ENCODE measurements at places on chromosomes 7 and 10. TPM values are rescaled to one million over a fixed set of nuclear protein-coding genes. Genes with fewer than 3 reads are reported as not detected.

Gene TEX47
- not detected for total RNA-seq

Gene CDK13
- 43.1 TPM for total RNA-seq

Gene NEBL
- total RNA-seq = under 0.01 TPM

Gene CLEC2L
- total RNA-seq = not detected

Gene SFMBT2
- 0.20 TPM for total RNA-seq

Gene ANKRD2
- total RNA-seq = not detected

DNA sequence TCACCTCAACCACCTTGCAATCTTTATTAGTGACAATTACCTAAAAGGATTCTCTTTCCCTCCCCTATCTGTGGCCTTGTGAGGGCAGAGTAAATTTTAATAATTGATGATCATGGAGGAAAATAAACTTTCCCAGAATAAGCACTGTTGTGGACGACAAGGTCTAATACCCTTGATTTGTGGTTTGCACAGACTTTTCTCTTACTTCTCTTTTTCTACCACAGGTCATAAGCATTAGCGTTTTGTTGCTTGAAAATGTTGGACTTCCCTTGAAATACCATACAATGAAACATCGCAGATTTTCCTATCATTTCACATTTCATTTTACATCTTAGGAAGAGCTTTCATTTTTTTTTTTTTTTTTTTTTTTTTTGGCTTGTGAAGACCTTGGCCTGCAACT is 188.1 kb upstream of the TMEM72 start:
- no peak for DNase-seq

DNA sequence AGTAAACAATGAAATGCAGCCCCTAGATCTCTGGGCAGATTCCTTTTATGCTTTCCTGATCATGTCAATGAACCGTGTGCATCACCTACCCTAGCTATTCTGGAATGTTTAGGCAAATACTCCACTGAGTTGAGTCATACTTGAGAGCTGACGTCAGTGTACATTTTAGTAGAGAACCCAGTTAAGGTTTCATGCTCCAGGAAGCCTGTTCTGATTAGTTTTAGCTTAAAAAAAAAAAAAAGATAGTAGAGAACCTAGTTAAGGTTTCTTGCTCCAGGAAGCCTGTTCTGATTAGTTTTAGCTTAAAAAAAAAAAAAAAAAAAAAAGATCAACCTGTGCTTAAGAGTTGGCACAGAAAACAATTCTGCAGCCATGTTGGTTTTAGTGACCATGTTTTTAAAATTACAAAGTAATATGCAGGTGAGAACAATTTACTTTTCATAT is 3.7 kb upstream of the MCU start:
- DNase-seq = peak; percentile 58

DNA sequence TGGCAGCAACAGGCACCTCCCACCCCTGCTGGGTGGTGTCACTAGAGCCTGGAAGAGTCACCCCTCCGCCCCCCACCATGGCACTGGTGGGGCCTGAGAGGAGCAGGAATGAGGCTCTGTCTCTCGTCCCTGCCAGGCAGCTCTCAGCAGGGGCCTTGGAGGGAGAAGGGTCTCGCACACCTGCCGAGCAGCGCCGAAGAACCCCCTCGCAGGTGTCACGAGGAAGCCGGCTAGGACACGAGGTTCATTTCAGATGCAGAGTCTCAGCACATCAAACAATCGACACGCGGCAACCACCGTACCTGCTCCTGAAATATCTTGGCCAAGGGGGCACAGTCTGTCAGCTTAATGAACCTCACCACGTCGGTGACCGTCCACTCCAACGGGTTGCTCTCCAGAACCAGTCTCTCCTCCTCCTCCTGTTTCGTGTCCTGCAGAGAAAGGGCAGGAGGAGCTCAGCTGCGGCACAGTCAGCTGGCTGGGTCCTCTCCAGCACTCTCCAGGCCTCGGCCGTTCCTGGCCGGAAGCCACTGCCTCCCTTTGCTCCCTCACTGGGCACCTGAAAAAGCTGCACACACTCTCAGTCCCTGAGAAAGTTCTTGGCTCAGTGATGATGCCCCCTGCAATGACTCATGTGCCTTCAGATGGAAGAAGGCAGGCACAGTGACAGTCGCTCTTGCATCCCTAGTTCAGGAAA is 240.1 kb downstream of the SFMBT2 start:
- no peak for DNase-seq

DNA sequence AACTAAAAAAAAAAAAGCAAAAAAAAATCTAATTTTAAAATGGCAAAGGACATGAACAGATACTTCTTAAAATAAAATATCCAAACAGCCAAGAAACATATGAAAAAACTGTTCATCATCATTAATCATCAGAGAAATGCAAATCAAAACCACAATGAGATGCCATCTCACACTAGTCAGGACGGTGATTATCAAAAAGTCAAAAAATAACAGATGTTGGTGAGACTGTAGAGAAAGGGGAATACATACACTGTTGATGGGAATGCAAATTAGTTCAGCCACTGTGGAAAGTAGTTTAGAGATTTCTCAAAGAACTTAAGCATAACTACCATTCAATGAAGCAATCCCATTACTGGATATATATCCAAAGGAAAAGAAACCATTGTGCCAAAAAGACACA is 30.2 kb downstream of the COBL start:
- peak; percentile 23 for DNase-seq

GRCh38 chr7:113013761-113014449 is 72.7 kb downstream of the GPR85 start:
- peak; percentile 10 for DNase-seq

DNA sequence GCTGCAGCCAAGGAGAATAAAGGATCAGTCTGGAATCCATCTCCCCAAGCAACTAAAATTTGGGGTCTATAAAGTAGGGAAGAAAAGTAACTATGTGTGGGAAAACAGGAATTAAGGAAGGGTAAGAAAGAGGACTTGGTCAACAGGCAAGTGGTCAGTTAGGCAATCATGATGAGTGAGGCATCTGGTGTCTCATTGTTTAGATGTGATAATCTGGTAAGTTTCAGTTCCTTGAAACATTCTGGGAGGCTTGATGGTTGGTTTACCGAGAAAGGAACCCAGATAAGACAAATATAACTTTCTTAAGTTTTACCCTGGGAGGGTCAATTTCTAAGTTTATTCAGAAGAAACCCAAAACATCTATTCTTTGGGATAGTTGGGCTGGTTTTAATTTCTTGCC is 22.3 kb downstream of the HYAL4 start:
- no peak for DNase-seq

DNA sequence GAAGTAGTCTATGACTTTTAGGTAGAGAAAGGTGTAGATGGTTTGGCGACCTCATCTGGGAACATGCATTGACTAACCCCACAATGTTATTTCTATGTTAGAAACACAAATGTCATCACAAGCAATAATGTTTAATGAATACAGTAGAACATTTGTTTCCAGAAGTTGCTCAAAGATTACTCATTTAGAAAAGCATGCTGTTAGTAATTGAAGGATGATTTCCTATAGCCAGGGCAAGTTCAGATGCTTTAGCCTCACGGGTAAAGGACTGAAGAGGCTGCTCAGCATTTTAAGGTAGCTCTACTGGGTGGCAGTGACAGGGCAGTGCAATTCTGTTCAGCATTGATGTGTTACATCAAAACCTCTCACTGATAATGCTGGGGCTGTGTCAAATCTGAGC is 199.3 kb upstream of the FZD1 start:
- no peak for DNase-seq

- no peak for DNase-seq
These were observed 31.6 kb downstream of the GRB10 start for GRCh38 chr7:50751146-50751545.

DNA sequence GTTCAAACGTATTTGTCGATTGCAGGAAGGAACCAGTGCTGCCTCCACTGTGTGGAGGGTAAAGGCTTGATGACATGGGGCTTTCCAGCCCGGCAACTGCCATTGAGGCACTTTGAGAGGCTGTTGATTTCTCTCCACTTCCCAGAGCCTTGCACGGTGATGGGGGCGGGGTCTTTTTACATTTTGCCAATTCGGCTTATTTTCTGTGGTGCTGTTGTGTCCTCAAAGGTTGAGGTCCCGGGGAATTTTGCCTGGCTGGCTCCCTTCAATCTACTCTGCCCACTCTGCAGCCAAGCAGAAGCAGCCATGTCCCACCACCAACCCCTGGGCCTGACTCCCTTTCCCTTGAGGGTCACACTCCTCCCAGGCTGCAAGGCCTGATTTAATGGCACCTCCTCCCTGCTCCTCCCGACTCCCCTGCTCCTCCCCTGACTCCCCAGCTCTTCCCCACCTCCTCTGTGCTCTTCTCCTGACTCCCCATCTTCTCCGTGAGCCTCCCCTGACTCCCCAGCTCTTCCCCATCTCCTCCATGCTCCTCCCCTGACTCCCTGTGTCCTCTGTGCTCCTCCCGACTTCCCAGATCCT is 39.0 kb downstream of the OAT start:
- DNase-seq = no peak

DNA sequence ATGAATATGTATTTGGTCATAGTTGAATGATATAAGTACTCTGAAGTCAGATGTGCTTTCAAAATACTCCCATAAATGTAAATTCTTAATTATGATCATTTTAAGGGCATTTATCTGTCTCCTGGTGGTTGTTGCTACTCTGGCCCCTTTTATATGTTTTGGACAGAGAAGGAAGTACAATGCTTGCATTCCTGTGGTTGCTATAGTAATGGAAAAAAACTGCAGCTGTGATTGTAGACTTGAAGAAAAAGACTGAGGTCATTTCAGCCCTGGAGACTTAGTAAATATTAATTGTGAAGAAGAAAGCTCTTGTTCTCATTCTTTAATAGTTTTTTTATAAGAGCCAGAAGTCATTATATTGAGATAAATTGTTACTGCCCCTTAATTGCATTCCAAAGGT is 70.2 kb upstream of the FERD3L start:
- peak; percentile 34 for DNase-seq

- no peak for DNase-seq
These were observed 29.4 kb downstream of the CCDC3 start for GRCh38 chr10:12972146-12972545.

DNA sequence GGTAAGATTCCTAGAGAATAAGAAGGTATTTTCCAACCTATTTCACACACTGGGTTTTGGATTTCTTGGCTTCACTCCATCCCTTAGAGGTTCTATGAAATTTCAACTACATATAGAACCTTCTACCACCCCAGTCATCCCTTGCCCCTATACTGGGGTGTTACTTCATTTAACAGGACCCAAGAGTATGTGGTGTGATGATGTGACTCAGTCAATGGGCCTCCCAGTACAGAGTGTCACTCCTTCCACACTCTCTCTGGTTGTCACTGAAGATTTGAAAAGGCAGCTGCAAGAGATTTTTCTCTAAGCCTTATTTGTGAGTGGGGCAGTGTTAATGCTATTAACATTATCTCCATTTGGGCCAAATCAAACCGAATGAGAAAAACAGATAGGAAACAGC is 33.5 kb downstream of the FGFBP3 start:
- no peak for DNase-seq

GRCh38 chr10:87095236-87095945 is 385 bp downstream of the SHLD2 start:
- DNase-seq = peak; percentile 89

DNA sequence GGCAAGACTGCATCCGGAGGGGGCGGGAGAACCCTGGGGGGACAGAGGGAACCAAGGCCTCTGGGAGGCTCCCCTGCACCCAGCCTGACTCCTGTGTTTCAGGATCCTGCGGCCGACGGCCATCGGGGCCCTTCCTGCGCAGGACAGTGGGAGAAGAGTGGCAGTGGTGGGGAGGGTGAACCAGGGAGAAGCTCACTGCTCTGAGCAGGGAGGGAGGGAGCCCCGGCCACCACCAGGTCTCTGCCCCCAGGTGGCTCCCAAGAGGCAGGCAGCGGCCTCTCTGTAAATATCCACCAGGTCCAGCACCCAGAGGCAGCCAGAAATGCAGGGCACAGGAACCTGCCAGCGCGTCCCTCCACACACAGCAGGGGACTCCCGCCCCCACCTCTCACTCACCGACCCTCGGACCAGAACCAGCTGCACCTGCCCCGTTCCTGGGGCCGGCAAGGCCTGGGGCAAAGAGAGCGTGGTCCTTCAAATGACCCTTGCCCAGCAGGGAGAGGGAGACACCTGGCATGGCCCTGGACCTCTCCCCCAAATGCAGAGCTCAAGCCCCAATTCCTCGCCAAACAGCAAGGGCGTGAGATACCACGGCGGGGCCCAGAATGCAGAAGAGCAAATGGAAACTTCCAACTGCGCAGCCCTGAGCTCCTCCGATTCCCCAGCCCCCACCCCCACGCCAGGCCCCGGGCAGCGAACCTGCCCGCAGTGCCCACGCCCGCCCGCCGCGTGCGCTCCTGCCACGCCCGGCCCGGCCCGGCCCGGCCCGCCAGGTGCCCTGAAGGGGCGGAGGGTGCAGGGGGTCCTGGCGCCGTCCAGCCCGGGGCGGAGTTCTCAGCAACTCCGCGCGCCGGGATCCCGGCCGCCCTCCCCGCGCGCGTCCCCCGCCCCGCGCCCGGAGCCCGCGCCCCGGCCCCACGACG is 805 bp downstream of the RASGEF1A start:
- no peak for DNase-seq

DNA sequence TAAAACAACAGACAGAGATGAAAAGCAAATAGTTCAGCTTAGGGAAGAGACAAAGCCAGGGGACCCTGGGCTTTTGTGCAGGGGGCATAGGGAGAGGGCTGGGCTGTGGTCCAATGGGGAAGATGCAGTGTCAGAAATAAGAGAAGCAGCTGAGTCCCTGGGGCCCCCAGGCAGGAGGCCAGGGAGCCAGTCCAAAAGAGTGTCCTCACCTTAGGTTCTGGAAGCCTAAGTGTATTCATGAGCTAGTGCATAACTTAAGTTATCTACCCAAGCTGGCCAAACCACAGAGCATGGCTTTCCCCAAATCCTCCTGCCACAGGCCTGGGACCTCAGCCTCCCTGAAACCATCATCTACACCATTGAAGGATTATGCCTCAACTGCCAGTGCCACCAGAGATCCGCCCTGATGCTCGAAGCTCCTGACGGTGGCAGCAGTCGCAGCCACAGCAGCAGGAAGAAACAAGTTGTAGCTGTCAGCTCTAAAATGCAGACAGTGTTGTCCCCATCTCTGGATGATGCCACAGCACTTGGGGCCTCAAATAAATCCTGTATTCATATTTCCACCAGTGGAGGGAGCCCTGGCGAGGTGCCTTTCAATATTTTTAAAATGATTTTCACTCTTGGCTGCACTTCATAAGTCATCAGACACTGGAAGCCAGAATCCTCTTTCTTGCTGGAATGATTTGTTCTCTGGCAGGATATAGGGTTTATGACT is 574.6 kb downstream of the GRID1 start:
- DNase-seq = no peak

- no peak for DNase-seq
These were observed 327.5 kb upstream of the PLXDC2 start for GRCh38 chr10:19488592-19489280.

GRCh38 chr7:130385600-130386066 is 5.3 kb downstream of the CPA1 start:
- no peak for DNase-seq

- no peak for DNase-seq
These were observed 83.8 kb downstream of the EBLN1 start for GRCh38 chr10:22133749-22134624.

DNA sequence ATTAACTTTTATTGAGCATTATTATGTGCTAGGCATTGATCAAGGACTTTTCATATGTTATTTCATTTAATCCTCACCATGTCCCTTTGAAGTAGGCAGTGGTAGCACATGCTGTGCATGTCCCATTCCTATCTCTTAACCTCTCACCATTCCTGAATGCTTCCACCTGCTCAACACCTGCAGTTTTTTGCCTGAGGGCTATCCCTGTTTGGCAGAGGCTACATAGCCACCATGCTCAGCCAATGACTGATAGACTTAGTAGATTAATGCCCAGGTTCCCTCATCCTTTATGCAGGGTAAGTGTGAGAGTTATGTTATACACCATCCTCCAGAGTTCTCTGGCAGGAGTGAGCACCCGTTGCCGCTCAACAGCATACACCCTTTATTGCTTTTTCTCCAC is 387.8 kb downstream of the BBS9 start:
- DNase-seq = no peak

All from RPMI7951 (cell line).